ENCODE measurements at places on chromosomes 4 and X.

DNA sequence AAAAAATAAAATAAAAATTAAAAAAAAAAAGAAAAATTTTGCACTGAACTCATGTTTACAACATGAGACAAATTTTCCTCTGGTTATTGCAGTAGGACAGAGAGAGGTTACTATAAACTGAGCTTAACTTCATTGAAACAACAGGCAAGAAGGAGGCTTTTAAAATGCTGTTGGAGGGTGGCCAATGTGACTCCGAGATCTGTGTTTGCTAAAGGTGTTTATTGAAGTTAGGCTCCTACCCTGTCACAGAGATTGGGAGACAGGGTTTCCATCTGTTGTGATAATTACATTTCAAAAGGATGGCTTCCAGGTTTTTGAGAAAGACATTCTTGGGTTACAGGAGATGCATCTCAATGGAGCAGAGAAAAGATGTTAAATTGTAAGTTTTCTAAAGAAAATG, 370.5 kb upstream of the HS3ST1 start:
- DNase-seq, result no peak

- DNase-seq, result no peak
Measured at GRCh38 chr4:130955520-130955919, 1859.6 kb downstream of the C4orf33 start.

DNA sequence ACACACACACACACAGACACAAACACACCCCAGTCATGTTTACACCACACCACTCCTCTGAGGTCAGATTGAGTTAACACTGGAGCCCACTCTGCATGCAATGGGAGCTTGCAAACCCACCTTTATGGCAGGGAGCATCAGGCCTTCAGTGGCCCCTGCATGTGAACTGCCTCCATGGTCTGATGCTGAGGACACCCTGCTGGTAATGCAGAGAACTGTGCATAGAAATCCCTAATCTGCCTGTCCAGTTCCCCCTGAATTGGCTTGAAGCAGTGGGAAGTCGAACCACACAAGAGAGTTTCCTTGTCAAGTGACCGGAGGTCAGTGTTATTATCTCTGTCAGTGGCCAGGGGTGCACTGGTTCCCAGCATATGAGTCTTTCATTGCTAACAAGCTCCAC, 59.8 kb downstream of the ANOS1 start:
- no peak for DNase-seq

GRCh38 chr4:67638136-67638535, 62.8 kb downstream of the UBA6 start:
- no peak for DNase-seq

DNA sequence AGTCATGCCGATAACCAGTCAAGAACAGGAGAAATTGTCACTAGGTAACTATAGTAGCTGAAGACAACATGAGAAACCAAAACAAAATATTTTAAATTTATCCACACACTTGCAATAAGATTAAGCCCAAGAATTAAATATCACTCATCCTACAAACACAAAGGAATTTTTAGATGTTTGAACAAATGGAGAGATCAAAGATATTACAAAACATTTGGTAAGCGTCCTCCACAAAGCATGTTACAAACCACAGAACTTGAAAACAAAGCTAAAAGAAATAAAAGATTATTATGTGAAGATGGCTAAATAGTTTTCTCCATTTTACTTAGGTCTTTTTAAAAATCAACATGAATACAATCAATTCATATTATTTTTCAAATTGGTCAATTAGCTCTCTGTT, 631.9 kb upstream of the INTU start:
- DNase-seq, result no peak

DNA sequence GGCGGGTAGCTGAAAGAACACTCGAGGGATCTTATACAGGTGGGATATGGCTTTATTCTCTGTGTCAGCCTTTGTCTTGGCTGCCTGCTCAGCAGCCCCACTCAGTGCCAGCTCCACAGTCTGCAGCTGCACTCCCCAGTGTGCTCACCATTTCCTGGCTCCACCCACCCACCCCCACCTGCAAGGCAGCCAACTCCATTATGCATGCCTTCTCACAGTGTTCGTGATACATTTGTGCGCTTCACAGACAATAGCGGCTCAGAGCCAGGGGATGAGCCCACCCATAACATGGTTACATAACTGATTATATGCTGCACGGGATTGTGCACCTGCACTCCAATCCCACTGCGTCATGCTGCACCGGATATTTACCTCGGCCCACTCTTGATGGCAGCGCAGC, 8.8 kb upstream of the TMEM128 start:
- DNase-seq, result no peak

- DNase-seq, result no peak
Measured at GRCh38 chr4:187883836-187884475, 111.6 kb upstream of the ZFP42 start.

DNA sequence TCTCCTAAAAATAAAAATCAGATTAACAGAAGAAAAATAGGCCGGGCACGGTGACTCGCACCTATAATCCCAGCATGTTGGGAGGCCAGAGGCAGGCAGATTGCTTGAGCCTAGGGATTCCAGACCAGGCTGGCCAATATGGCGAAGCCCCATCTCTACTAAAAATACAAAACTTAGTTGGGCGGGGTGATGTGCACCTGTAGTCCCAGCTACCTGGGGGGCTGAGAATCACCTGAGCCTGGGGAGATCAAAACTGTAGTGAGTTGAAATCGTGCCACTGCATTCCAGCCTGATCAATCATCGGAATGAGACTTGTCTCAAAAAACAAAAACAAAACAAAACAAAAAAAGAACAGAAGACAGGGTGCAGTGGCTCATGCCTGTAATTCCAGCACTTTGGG, 32.8 kb upstream of the NOCT start:
- DNase-seq, result no peak

All from NCI-H2107 (cell line).